ENCODE measurements at places on chromosomes 4 and X.
A peak's percentile ranks its signal among the peaks of the same experiment; 100 is the strongest.

DNA sequence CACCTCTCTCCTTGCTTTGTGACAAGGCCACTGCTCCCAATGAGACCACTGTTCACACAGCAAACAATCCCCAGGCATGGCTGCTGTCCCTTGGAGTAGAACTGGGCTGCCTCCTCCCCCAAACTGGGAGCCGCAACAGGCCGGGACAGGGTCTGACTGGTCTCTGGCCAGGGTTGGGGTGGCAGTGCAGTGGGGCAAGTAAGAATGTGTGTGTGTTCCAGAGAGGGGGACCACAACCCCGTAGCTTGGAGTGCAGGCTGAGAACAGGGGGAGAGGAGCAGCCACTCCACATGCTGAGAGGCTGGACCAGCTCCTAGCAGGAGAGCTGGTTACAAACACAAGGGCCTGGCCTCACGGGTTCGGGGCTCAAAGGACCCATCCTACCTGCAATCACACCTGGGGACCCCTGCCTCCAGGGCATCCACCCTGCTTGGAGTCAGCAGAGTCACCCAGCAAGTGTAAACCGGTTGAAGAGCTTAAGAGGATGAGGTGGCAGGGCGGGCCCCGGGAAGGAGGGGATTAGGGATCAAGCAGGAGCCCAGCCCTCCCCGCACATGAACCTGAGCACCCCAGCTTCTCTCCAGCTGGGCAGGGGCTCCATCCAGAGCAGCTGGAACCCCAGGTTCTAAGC lies 3.8 kb upstream of the ZNF185 start:
- no peak for DNase-seq

GRCh38 chr4:139476363-139476762 lies 22.4 kb downstream of the RAB33B start:
- no peak for DNase-seq

DNA sequence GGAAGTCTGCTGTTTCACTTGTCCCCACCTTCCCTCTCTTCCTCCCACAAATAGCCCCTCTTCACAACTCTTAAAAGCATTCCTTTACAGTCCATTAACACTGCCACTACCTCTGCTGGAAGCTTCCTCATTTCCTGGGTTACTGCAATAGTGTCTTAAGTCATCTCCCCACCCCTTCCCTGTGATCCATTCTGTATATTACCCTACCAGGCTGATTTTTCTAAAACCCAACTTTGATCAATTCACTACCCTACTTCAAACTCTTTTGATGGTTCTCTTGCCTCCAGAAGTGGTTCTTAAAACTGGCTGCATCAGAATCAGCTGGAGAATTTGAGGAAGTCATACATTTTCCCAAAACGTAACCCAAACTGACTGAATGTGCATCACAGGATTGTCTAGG lies 8.8 kb upstream of the XIAP start:
- DNase-seq: no peak

DNA sequence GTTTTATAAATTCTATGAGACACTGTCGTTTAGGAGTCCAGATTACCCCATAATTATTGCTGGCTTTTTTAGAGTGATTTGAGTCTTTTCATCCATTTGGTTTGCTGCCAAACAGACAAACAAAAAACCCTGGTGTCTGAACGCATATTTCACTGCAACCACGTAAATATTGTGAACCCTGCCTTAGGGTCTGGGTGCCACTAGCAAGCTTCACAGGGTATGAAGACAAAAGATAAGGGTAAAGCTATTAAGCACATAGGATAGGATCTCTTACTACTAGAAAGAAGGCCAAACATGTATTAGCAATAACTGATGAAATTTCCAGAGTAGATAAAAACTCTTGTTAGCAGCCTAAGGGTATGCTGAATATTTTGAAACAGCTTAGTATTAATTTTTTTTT lies 143.3 kb downstream of the BANK1 start:
- DNase-seq: no peak

DNA sequence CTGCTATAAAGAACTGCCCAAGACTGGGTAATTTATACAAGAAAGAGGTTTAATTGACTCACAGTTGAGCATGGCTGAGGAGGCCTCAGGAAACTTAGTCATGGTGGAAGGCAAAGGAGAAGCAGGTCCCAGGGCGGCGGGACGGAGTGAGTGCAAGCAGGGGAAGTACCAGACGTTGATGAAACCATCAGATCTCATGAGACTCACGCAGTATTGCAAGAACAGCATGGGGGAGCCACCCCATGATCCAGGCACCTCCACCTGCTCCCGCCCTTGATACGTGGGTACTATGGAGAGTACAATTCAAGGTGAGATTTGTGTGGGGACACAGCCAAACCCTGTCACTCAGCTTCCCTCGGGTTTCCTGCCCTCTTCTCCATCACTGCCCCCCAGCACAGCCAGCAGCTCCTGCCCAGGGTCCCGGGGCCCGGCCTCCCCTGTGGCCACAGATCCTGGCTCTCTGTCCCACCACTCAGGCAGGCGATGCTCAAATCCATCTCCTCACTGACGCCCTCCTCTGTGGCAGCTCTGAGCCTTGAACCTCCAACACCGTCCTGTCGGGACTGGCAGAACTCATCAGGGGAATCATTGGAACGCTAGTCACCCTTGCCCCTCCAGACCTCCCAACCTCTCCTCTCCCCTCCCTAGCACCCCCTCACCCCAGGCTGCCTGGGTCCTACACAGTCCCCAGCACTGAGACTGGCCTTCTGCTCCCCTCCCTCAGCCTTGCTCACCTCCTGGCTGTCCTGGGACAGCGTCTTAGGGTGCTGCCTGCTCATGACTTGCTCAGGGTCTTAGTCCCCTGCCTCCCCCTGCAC lies 37.6 kb downstream of the FGFRL1 start:
- DNase-seq: peak; percentile 45

DNA sequence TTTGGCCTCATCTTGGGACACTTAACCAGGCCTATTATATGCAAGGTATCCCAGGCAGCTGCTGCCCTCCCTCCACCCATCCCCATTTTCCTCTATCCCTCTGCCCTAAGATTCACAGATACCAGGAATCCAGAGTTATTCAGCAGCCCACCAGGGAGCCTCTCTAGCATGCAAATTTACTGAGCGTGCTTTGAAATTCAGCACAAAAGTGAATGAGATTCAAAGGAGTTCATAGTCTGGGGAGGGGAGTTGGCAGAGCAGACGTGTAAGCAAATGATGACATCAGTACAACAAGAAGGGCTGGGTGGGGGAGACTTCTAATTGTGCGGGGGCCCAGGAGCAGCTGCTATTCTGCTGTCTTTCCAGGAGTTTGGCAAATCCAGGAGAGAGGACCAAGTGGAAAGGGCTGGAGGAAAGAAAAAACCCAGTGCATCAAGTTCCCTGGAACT lies 1.7 kb upstream of the MTM1 start:
- DNase-seq: no peak

- DNase-seq: no peak
Measured at GRCh38 chrX:56974408-56974807, 20.9 kb downstream of the SPIN3 start.
